Stimulated activated CD4-positive, alpha-beta T cell treated with anti-CD3 and anti-CD28 coated beads, Interleukin-2, amount 100 ng/mL, for 4 hours (primary cell): ENCODE measurements at places on chromosomes 6 and 20.

DNA sequence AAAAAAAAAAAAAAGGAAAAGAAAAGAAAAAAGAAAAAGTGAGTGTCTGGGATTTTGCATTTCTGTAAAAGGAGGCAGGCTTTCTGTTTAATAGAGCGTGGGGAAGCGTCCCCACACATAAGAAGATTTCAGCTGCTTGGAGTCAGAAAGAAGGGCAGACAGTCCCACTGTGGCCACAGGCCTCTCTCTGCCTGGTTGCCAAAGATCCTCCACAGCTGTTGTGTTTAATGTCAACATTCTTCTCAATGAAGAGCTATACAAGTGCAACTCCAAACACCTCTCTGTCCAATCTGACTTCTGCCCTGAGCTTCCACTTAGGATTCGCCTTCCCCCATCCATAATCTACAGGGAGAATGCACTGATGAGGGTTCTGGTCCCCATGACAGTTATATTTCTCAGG lies 64.3 kb upstream of the MLN start:
- no peak for DNase-seq

DNA sequence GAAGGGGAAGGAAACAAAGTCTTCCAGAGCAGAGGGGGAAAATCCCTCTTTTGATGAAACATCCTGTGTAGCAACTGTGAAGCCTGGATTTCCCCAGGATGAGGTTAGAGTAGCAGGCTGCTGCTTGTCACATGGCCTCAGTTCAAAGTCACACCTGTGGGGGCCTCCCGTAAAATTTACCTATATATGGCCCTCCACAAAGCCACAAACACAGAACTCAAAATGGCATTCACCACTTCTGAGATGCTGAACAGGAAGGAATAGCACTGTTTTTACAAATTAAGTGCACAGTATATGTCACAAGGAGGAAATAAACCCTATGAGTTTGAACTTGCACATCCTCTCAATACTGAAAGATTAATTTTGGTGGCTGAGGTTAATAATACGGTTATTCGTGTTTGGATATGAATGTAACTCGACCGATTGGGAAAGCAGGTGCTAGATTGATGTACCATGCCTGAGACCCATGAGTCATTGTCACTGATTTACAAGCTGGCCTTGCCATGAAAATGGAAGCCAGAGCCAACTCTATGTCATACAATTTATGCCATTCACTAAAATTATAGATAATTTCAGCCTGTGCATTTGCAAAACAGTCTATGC lies 70.6 kb downstream of the SGK1 start:
- DNase-seq = peak; percentile 46

GRCh38 chr6:8054276-8054675 lies 9.9 kb downstream of the BLOC1S5 start:
- no peak for DNase-seq

DNA sequence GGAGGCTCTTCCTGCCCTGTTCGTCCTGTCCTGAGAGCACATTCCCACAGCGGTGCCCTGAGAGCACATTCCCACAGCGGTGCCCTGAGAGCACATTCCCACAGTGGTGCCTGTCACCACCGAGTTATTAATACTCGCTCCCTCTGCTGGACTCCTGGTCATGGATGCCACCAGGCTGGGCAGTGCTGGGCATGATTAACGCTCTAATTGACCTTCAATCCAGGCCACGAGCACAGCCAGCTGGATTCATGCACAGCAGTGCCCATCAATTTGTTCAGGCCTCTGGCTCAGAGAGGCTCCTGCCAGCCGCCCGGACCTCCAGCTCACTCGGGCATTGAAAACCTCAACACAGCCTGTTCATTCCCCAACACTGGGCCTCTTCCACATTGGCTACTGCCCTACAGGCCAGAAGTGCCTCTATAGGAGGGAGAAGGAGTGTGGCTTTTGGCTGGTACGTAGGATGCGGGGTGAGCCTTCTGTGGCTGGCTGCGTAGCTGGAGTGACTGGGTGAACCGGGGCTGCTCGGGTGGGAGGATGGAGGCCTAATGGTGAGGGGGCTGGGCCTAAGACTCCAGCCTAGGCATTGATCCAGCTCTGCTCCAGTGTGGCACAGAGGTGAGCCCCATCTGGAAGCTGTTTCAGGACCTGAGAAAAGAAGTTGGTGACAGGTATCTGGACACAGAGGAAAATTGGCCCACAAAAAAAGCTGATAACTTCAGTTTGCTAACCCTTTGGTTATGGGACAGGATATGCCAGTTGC lies 9.3 kb downstream of the IP6K3 start:
- DNase-seq = no peak

DNA sequence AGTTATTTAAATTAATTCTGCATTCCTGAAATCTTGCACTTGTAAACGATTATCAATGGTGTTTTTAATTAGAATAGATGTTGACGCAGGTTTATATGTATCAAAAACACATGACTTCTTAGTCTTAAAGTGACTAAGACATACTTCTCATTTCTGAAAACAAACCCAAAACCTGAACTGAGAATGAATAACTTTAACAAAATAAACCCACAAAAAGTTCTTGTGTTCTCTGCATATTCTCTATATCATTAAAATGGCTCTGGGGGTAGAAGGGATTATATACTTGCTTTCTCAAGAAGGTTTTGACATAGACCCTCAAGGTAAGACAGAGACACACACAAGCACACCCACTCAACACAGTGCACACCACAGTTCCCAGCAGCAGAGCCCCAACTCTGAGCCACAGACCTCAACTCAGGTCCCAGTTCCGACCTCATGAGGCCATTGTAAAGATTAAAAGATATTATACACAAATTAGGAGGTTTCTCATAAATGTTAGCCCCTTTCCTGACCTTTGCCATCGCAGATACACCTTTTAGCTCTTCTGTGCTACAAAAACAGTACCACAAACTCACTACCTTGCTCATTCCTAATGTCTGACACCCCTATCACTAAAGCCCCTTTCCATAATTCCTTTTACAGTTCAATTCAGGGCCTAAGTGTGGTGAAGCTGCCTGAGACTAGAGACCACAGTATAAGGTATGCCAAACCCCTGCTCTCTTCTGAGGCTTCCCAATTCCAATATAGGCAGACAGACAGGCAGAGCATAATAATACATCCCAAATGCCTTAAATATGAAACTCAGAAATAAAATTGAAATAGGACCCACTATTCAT lies 267.8 kb downstream of the PTPRK start:
- no peak for DNase-seq

GRCh38 chr6:82179415-82179814 lies 68.1 kb downstream of the IBTK start:
- DNase-seq = no peak

GRCh38 chr6:29925727-29926412 lies 16.5 kb upstream of the HLA-A start:
- no peak for DNase-seq

- no peak for DNase-seq
Measured at GRCh38 chr6:21023210-21023609, 489.0 kb downstream of the CDKAL1 start.

GRCh38 chr20:48287021-48287494 lies 501.8 kb upstream of the SULF2 start:
- no peak for DNase-seq

DNA sequence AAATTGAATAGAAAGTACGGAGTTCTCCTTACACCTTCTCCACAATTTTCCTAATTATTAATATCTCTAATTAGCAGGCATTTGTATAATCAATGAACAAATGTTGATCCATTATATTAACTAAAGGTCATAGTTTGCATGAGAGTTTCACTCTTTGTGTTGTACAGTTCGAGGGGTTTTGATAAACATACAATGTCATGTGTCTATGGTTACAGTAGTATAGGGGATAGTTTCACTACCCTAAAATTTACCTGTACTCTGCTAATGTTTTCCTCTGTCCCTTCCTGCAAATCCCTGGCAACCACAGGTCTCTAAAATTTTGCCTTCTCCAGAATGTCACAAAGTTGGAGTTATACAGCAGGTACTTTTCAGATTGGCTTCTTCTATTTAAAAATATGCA lies 1199.8 kb upstream of the GJE1 start:
- no peak for DNase-seq

- DNase-seq = no peak
Measured at GRCh38 chr6:78830805-78831204, 36.5 kb upstream of the IRAK1BP1 start.

DNA sequence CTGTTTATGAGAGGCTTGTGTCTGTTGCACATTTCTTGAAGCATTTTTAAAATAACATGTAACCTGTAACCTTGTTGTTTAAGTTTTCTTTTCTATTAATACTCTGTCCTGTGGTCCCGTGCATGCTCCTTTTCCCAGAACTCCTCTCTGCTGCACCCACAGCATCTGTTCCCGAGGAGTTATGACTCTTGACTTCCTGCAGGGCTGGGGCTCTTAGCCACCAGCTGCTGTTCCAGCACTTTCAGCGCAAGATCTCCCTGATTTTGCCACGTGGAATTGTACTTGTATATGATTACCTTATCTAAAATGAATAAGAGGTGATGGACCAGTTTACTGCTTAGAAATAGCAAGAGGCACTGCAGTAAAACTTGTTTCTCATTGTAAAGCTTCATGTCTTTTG lies 150.6 kb downstream of the QKI start:
- no peak for DNase-seq

- no peak for DNase-seq
Measured at GRCh38 chr6:142013875-142014495, 118.7 kb upstream of the GJE1 start.

DNA sequence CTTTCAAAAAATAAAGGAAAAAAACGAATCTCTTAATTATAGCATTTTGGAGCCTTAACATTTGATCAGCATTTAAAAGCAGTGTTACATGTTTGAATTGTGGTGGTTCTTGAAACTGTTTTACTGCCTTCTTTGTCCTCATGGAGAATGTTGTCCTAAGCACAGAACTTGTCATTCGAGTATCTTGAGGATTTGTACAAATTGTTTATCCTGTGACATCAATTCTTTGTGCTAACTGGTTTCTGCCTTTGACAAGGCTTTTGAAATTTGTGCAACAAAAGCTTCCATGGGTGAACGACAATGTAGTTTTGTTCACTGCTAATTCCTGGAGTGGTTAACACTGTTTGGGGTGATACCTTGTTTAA lies 130.8 kb downstream of the SCAF8 start:
- DNase-seq = no peak

DNA sequence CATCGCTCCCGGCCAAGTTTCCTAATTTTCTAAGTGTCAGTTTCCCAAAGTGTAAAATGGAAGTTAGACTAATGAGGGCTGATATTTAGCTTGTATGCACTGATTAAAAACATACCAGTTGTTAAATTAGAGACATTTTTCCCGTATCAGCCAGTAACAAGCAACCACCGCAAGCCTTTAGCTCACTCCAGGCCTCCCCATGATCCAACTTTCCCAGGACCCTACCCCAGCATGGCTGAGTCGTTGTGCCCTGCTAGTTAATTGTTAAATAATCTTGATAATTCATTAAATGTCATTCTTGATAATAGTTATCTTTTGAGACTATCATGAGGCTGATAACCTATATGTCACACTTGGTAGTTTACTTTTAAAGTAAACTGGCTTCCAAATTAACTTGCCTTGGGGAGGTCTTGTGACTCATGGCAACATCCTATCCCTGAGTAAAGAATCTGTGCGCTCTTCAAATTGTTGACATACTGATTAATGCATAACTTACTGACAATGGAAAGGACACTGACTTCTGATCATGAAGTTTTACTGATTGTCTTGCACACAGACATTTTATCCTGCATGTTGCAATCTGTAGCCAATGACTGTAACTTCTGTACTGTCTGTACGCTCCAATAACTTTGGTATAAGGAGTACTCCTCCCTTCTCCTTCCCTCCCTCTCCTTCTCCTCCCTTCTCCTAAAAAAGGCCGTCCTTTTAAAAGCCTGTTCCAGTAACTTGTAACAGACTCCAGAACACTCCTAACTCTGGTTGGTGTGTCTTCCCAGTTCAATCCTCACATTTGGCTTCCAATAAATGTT lies 6.3 kb upstream of the GTF3C6 start:
- no peak for DNase-seq

GRCh38 chr6:102571236-102571908 lies 1177.9 kb downstream of the GRIK2 start:
- no peak for DNase-seq

- DNase-seq = no peak
Measured at GRCh38 chr20:51022227-51022802, 592 bp downstream of the KCNG1 start.

DNA sequence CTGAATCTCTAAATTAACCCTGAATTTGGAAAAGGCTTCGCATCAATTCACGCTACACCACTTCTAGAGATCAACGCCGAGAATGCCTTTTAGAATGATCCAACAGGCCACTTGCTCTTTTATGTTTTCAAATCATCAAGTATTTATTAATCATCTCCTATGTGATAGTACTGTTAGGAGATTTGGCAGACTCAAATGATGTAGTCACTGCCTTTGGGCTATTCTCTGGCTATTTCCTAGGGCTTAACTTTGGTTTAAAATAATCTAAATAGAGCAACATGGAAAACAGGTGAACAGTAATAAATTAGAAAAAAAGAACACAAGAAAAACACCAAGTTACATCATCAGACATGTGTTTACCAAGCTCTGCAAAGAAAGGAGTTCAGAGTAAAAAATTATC lies 140.3 kb downstream of the TENT5A start:
- DNase-seq = no peak

DNA sequence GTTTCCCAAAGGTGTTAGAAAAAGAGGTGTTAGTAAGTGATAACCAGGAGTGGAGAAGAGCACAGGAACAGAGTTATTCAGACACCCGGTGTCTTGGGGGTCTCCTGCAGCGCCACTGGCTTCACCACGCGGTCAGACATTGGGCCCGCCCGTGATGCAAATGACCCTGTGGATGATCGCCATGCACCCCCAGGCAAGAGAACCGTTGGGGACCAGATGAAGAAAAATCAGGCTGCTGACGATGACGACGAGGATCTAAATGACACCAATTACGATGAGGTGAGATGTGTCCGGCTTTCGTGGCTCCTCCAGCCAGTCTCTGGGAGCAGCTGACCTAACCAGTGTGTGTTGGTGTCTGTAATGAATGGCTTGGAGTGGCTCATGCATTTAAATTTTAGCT lies 2.0 kb downstream of the PRPF6 start:
- no peak for DNase-seq

GRCh38 chr6:142874676-142875075 lies 70.3 kb downstream of the HIVEP2 start:
- DNase-seq = no peak

GRCh38 chr6:46291275-46291633 lies 120.5 kb upstream of the ENPP5 start:
- DNase-seq = no peak

- DNase-seq = no peak
Measured at GRCh38 chr20:41425180-41425884, 58.7 kb upstream of the EMILIN3 start.

DNA sequence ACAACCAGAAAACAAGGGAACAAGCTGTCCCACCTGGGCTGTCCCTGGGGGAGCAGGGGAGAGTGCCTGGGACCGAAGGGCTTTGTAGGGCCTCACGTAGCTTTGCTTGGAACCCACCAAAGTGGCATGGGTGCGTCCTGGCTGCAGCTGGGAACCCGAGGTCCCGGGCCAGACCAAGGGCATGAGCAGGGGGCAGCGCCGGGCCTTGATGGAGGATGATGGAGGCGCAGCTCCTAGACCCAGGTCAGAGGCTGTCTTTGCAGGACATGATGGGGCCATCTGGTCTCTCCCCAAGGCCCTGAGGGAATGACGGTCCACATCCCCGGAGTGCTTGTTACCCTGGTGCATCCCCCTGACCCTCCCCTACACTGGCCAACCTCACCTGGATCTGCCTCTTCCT lies 7.6 kb upstream of the OSBPL2 start:
- DNase-seq = no peak

GRCh38 chr20:9359561-9360308 lies 154.7 kb upstream of the LAMP5 start:
- DNase-seq = no peak

GRCh38 chr6:25150863-25151262 lies 128.3 kb upstream of the CARMIL1 start:
- no peak for DNase-seq
